Fibroblast of skin of right biceps (primary cell): ENCODE measurements at places on chromosomes 1 and 21.
A peak's percentile ranks its signal among the peaks of the same experiment; 100 is the strongest.

- peak; percentile 57 for DNase-seq
Measured at GRCh38 chr1:204435381-204435831, 23.8 kb upstream of the PPP1R15B start.

GRCh38 chr1:109252893-109253802 is 3.8 kb downstream of the CELSR2 start:
- no peak for DNase-seq

DNA sequence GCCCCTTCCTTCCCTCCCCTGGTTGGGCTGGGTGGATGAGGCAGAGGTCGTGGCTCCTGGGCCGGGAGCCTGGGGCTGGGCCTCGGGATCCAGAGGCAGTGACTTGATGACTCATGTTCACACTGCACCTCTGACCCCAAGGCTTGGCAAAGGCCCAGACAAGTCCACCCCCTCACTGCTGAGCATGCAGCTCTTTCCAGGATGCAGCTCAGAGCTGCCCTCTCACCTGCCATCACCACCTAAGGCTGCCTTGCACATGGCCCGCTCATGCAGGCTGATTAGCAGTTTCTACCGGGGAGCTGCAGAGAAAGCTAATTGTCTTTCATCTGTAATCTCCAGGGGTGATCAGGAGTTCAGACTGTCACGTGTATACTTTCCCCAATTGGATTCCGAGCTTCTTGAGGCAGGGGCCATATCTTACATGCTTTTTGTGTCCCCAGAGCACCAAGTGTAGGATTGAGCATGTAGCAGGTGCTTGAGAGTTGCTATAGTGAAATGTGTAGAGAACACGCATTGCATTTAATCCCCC is 62.1 kb downstream of the LRRN2 start:
- peak; percentile 9 for DNase-seq

- DNase-seq: peak; percentile 66
Measured at GRCh38 chr21:41207401-41208375, 39.7 kb downstream of the BACE2 start.

DNA sequence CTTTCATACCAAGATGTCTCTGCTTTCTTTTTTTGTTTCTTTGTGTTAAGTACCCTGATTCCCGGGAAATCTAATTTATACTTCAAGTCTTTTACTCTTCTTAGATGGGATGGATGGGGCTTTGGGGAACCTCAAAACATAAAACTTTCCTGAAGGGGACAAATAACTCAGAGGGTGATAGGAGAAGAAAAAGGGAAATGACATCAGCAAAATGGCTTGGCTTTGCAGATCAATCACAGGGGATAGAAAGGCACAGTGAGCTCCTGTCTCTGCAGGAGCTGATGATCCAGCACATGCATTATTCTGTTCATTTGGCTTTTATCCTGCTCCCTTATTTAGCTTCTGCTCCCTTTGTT is 1.4 kb upstream of the CA14 start:
- DNase-seq: no peak

DNA sequence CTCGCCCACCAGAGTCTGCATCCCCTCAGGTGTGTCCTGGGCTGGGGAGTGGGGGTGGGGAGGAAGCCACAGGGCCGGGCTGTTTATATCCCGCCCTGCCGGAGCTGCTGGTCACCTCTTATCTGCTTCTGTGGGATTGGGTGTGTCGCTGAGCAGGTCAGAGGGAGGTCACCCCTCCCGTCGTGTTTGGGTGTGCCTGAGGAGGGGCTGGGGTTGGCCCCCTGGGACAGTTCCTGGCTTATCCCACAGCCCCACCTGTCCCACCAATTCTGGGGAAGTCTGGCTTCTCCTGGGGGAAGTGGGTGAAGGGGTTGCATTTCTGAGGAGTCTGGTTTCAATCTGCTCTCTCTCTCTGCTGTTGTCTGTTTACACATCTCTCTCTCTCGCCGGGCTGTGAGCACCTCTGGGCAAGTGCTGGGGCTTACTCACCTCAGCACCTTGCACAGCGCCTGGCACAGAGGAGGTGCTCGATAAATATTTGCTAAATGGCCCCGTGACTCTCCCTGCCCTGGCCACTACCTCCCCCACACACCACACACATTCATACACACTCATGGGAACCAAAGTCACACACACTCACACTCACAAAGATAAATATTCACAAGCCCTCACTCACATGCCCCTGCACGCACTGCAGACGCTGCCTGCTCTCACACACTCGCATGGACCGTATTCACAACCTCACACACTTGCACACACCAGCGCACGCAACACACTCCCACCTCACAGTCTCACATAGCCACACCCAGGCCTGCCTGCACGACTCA is 8.3 kb downstream of the ELF3 start:
- DNase-seq: no peak

GRCh38 chr1:36134505-36135329 is 9.7 kb upstream of the COL8A2 start:
- peak; percentile 80 for DNase-seq
